Smooth muscle cell of the umbilical artery (primary cell): ENCODE measurements at places on chromosomes 7 and 10. TPM values are rescaled to one million over a fixed set of nuclear protein-coding genes. Genes with fewer than 3 reads are reported as not detected.

Gene SP8
- not detected in 2 replicates for total RNA-seq

Gene JAKMIP3
- 0.30 and 0.32 TPM in 2 replicates for total RNA-seq

Gene SFTPD
- total RNA-seq, result not detected in 2 replicates

Gene COL17A1
- 0.30 and 3.1 TPM in 2 replicates for total RNA-seq

Gene SLC26A4
- 0.30 and 0.46 TPM in 2 replicates for total RNA-seq

Gene CFAP69
- 5.0 and 5.3 TPM in 2 replicates for total RNA-seq

Gene EBLN1
- total RNA-seq, result not detected in 2 replicates

Gene FGL2
- total RNA-seq, result 0.09 and 0.30 TPM in 2 replicates

Gene NUP205
- 36.8 and 56.8 TPM in 2 replicates for total RNA-seq

Gene DEPP1
- 4.5 and 20.9 TPM in 2 replicates for total RNA-seq

Gene THSD7A
- total RNA-seq, result 0.14 and 0.30 TPM in 2 replicates

Gene WEE2
- total RNA-seq, result not detected in 2 replicates

Gene CRYGN
- not detected in 2 replicates for total RNA-seq

Gene ZNF438
- total RNA-seq, result 2.3 and 2.7 TPM in 2 replicates

Gene TMEM236
- total RNA-seq, result under 0.01 and 0.23 TPM in 2 replicates

Gene WDFY4
- total RNA-seq, result not detected in 2 replicates

Gene STAG3
- total RNA-seq, result 0.88 and 1.2 TPM in 2 replicates

Gene FAM25C
- total RNA-seq, result not detected in 2 replicates
